Natural killer cell (primary cell): ENCODE measurements at places on chromosomes 13 and 19. TPM values are rescaled to one million over a fixed set of nuclear protein-coding genes. Genes with fewer than 3 reads are reported as not detected.

The ZNF543 gene
- total RNA-seq = 4.7 TPM

The TSKS gene
- total RNA-seq = 0.35 TPM

The ZNF880 gene
- total RNA-seq = 23.1 TPM

The HSPB6 gene
- not detected for total RNA-seq

The C1QTNF9B gene
- total RNA-seq = not detected

The HS6ST3 gene
- not detected for total RNA-seq

The IFNL1 gene
- total RNA-seq = 0.33 TPM

The EXOSC5 gene
- 9.0 TPM for total RNA-seq

The KCNJ14 gene
- total RNA-seq = 0.85 TPM

The UBE2L5 gene
- total RNA-seq = not detected

The SULT2A1 gene
- total RNA-seq = not detected

The ZFP82 gene
- 2.3 TPM for total RNA-seq

The USP12 gene
- total RNA-seq = 50.9 TPM

The ZNF135 gene
- 4.3 TPM for total RNA-seq

The ERICH6B gene
- total RNA-seq = not detected

The CYP4F3 gene
- total RNA-seq = 3.4 TPM

The CYP4F2 gene
- total RNA-seq = not detected

The BORCS8 gene
- 42.4 TPM for total RNA-seq

The PSG11 gene
- total RNA-seq = not detected

The TMEM238 gene
- total RNA-seq = 4.0 TPM

The CEBPA gene
- 8.2 TPM for total RNA-seq

The IZUMO4 gene
- 3.3 TPM for total RNA-seq

The MYH14 gene
- not detected for total RNA-seq

The PCDH17 gene
- not detected for total RNA-seq

The IGLON5 gene
- total RNA-seq = not detected

The TBXA2R gene
- total RNA-seq = 1.4 TPM

The BRCA2 gene
- 3.6 TPM for total RNA-seq

The MEIOSIN gene
- not detected for total RNA-seq

The GARIN5A gene
- total RNA-seq = 0.59 TPM

The C13orf46 gene
- total RNA-seq = 21.1 TPM

The PCDH20 gene
- total RNA-seq = not detected

The AMER2 gene
- total RNA-seq = not detected

The EBI3 gene
- not detected for total RNA-seq

The TFDP1 gene
- 26.3 TPM for total RNA-seq

The ZNF579 gene
- total RNA-seq = 9.5 TPM

The KCNN1 gene
- not detected for total RNA-seq

The SIGLEC11 gene
- total RNA-seq = 0.40 TPM

The RASAL3 gene
- total RNA-seq = 217 TPM

The ZNF208 gene
- 1.9 TPM for total RNA-seq

The GSX1 gene
- total RNA-seq = not detected
